ENCODE measurements at places on chromosomes 4 and X. TPM values are rescaled to one million over a fixed set of nuclear protein-coding genes. Genes with fewer than 3 reads are reported as not detected.
A peak's percentile ranks its signal among the peaks of the same experiment; 100 is the strongest.

Gene OCIAD1
- total RNA-seq: 122 TPM

Gene SRPK3
- 36.7 TPM for total RNA-seq

Gene ZNF827
- 19.1 TPM for total RNA-seq

Gene APEX2
- 8.9 TPM for total RNA-seq

Gene TKTL1
- total RNA-seq: 9.1 TPM

Gene SPINK2
- not detected for total RNA-seq

Gene PPP2R2C
- 8.1 TPM for total RNA-seq

Gene CXCR3
- 0.26 TPM for total RNA-seq

GRCh38 chrX:39678914-39679313 is 418.8 kb downstream of the BCOR start:
- no peaks in the 10 kb centered on the region for H3K36me3 ChIP-seq
- no peaks in the 10 kb centered on the region for H3K4me1 ChIP-seq
- no peak overlapping the region for H3K4me3 ChIP-seq
- H3K27ac ChIP-seq: no peak overlapping the region
- DNase-seq: no peak
- no peaks in the 10 kb centered on the region for H3K27me3 ChIP-seq

DNA sequence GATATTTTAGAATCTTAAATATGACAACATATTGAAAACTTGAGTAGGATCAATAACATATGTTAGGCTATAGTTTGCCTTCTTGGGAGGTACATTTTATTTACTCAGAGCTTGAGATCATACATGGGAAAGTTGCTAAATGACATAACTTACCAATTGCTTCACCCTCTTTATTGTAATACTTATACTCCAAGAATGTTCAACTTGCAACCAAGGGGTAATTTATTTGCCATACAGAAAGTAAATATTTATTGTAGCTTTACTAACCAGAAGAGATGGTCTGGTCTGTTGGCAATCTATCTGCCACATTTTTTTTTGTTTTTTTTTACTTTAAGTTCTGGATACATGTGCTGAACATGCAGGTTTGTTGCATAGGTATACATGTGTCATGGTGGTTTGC is 426.6 kb downstream of the ARHGAP24 start:
- H3K27me3 ChIP-seq: no peaks in the 10 kb centered on the region
- H3K36me3 ChIP-seq: no peaks in the 10 kb centered on the region
- DNase-seq: no peak
- H3K27ac ChIP-seq: no peak overlapping the region
- H3K4me1 ChIP-seq: no peaks in the 10 kb centered on the region

DNA sequence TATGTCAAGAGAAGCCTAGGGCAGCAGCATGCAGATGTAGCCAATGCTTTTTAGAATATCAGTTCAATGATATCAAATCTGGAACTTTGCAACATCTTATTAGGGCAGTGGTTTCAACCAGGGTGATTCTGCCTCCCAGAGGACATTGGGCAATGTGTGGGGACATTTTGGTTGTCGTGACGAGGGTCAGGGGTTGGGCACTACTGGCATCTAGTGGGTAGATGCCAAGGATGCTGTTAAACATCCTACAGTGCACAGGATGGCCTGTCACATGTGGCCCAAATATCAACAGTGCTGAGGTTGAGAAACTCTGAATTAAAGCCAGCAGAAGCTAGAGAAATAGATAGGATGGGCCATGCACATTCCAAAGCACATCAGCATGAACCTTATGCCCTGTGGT is 152.3 kb downstream of the AMELX start:
- H3K27me3 ChIP-seq: no peaks in the 10 kb centered on the region
- no peak overlapping the region for H3K27ac ChIP-seq
- no peak for DNase-seq
- no peaks in the 10 kb centered on the region for H3K36me3 ChIP-seq
- no peak overlapping the region for H3K4me3 ChIP-seq

GRCh38 chr4:7750972-7751371 is 188.7 kb downstream of the AFAP1 start:
- H3K4me1 ChIP-seq: no peaks in the 10 kb centered on the region
- H3K27me3 ChIP-seq: no peaks in the 10 kb centered on the region
- DNase-seq: no peak
- H3K36me3 ChIP-seq: no peaks in the 10 kb centered on the region
- no peak overlapping the region for H3K4me3 ChIP-seq

DNA sequence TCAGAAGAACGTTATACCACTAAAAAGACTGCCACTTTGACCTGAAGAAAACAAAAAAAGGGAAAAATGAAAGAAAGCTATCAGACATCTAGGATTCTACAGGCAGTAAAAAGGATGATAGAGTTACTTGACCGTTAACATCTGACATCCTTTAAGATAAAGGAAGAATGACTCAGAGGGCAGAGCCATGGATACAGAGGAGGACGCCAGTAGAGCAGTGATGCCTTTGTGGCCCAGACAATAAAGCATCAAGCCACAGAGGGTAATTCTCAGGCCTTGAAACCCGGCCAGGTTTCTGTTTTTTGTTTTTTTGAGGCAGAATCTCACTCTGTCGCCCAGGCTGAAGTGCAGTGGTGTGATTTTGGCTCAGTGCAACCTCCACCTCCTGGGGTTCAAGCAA is 9.5 kb upstream of the BEX1 start:
- DNase-seq: no peak
- H3K27me3 ChIP-seq: no peaks in the 10 kb centered on the region
- no peaks in the 10 kb centered on the region for H3K36me3 ChIP-seq
- H3K4me3 ChIP-seq: no peak overlapping the region
- no peak overlapping the region for H3K27ac ChIP-seq

DNA sequence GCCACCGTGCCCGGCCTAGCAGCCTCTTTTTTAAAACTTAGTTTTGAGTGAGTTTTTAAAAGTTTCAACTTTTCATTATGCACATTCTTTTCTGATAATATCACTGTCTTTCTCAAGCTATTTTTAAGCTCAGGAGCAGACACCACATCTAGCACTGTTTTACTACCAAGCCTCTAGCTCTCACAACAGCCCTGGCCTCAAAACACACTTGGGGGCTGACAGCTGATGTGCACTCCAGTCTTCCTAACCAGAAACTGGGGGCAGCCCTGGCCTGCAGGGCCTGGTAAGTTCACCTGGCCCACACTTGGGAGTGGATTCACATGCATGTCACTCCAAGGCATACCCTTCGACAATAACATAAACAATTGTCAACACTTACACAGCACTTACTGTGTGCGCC is 34.0 kb downstream of the CENPU start:
- no peak for DNase-seq
- H3K4me3 ChIP-seq: no peak overlapping the region
- no peak overlapping the region for H3K27ac ChIP-seq
- H3K4me1 ChIP-seq: no peaks in the 10 kb centered on the region
- no peaks in the 10 kb centered on the region for H3K27me3 ChIP-seq

DNA sequence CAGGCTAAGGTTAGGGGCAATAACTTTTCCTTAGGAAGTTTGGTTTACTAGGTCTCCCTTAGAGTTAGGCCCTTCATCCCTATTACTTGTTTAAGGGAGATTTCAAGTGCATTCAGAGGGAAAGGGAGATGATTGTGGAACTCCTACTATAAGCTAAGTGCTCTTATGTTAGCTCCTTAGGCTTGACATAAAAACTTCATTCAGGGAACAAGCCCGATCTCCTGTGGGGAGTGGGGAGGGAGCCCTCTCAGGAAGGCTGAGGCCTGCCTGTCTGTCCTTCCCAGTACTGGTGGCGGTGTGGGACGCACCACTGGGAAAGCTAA is 8.0 kb downstream of the KLF3 start:
- H3K4me1 ChIP-seq: peaks cover 98% of the 10 kb centered on the region
- no peak for DNase-seq
- H3K27ac ChIP-seq: peak overlapping the region; percentile 99
- H3K36me3 ChIP-seq: no peaks in the 10 kb centered on the region

DNA sequence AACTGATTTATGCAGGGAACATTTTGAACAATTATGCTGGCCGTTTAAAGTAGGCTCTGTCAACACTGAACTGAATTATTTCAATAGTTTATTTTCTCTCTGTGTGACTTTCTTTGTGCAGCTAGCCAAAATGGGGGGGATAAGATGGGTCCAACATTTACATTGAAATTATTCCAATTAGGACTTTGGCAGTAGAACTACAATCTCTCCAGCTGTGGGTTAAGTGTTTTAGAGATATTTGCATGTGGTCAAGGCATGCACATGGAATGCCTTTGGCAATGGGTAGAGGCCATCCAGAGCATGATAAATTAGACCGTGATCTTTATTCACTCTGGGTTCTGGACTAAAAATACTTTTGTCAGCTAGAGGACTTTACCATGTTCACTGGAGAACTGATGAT is 107.9 kb upstream of the ELOVL6 start:
- H3K27ac ChIP-seq: no peak overlapping the region
- H3K4me1 ChIP-seq: no peaks in the 10 kb centered on the region
- no peak for DNase-seq
- no peaks in the 10 kb centered on the region for H3K27me3 ChIP-seq

DNA sequence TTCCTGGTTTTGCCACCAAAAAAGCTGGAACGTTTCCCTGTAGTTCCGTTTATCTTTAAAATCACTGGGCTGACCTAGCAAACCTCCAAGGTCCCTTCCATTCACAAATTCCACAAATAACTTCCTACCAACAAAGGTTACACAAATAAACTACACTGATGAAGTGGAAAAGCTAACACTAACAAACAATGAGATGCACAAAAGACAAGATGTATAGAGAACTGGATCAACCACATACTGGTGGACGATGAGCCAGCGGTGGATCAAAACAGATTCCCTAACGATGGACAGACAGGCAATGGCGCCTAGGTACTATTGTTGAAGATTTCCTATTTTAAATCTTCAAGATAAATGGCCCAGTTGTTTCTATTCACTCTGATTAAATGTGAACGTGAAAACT is 15.5 kb downstream of the AFAP1 start:
- H3K27me3 ChIP-seq: no peaks in the 10 kb centered on the region
- no peaks in the 10 kb centered on the region for H3K36me3 ChIP-seq
- no peak overlapping the region for H3K4me3 ChIP-seq
- H3K27ac ChIP-seq: no peak overlapping the region

DNA sequence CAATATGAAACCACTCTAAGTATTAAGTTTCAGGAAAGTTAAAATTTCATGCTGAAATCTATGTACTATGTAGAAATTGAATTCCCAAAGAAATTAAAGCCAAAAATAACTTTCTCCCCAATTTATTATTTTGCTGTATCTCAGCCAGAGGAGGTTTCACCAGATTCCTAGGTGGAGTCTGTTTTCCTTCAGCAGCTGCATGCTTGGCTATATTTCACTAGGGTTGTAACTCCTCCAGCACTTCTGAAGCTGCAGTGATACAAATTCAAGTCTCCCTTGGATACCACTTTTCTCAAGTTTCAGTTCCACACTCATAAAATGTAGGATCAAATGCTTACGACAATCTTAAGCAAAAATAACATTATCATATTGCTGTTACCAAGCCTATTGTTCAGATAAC is 41.2 kb upstream of the ZC4H2 start:
- H3K4me1 ChIP-seq: no peaks in the 10 kb centered on the region
- H3K36me3 ChIP-seq: no peaks in the 10 kb centered on the region
- H3K27me3 ChIP-seq: no peaks in the 10 kb centered on the region
- no peak for DNase-seq
- no peak overlapping the region for H3K27ac ChIP-seq

GRCh38 chr4:772118-772517 is 53.8 kb downstream of the CPLX1 start:
- H3K27me3 ChIP-seq: no peaks in the 10 kb centered on the region
- peak; percentile 26 for DNase-seq
- H3K36me3 ChIP-seq: peaks cover 13% of the 10 kb centered on the region
- peaks cover 22% of the 10 kb centered on the region for H3K4me1 ChIP-seq
- H3K4me3 ChIP-seq: no peak overlapping the region
- peak overlapping the region; percentile 53 for H3K27ac ChIP-seq

GRCh38 chrX:134821901-134822300 is 163.6 kb upstream of the PLAC1 start:
- H3K4me3 ChIP-seq: no peak overlapping the region
- H3K4me1 ChIP-seq: peaks cover 5% of the 10 kb centered on the region
- DNase-seq: no peak

DNA sequence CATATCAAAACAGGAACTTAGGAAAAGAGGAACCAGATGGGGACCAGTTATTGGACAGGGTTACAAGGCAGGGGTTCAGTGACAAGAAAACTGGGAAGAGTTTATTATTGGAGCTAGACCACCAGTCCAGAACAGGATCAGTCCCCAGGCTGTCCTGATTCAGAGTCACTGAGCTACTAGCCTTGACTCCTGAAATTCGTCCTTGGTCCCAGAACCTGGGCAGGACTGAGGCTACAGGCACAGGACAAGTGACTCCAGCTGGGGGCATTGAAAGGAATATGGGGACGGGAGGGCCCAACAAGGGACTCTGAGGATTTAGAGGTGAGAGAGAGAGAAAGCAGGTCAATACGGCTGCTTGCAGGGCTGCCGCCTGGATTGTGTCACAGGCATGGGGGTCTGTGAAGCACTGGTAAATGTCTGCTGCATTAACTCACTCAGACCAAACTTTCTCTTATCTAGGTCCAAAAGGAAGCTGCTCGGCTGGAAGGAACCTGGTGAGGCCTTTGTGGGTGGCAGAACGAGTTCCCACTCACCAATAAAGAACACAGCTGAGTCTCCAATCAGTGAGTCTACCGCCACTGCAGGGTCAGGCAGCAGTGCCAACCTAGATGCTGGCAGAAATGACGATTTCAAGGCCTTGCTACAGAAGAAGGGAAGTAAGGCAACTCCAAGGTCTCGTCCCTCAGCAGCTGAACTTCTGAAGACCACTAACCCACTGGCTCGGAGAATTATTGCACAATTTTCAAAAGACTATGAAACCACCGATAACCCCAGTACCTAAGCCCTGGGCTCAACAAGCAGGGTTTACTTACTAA is 11.3 kb upstream of the RTL5 start:
- no peaks in the 10 kb centered on the region for H3K27me3 ChIP-seq
- H3K4me3 ChIP-seq: no peak overlapping the region
- H3K27ac ChIP-seq: no peak overlapping the region
- peaks cover 9% of the 10 kb centered on the region for H3K36me3 ChIP-seq
- peaks cover 6% of the 10 kb centered on the region for H3K4me1 ChIP-seq

GRCh38 chr4:108165586-108165985 is 3.1 kb downstream of the LEF1 start:
- no peak for DNase-seq

DNA sequence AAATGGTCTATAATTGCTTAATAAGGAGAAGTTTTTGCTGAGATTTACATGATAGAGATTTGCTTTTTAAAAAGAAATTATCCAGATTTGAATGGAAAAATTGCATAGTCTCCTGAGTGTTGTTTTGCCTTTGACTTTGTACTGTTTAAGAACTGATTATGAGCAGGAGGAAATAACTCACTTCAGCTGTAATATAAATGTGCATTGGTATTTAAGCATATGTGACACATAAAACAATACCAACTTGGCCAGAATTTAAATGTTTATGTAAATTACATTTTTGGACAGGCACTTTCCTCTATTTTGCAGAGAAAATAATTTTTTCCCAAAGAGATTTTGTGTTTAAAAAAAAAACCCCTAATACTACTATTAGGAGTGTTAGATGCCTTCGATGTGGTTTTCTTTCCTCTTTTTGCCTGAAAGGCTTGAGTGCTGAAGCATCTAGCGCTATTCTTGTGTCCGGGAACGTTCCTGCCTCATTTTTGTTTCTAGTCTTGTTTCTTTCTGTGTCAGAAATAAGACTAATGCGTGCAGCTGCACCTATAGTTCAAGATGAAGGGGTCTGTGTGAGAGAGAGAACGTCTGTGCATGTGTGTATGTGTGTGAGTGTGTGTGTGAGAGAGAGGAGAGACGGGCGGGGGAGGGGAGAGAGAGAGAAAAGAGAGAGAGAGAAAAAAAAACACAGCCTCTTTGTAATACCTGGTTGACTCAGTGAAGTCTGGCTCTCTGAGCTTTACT is 60.8 kb downstream of the TBL1X start:
- peaks cover 4% of the 10 kb centered on the region for H3K4me1 ChIP-seq
- no peaks in the 10 kb centered on the region for H3K36me3 ChIP-seq
- H3K27me3 ChIP-seq: no peaks in the 10 kb centered on the region
- no peak overlapping the region for H3K27ac ChIP-seq
- H3K4me3 ChIP-seq: no peak overlapping the region

- peak; percentile 56 for DNase-seq
- peak overlapping the region; percentile 45 for H3K27ac ChIP-seq
- no peaks in the 10 kb centered on the region for H3K27me3 ChIP-seq
Observed at GRCh38 chr4:2837904-2838496, 5.6 kb upstream of the ADD1 start.
